WERI-Rb-1 (cell line): ENCODE measurements at places on chromosomes 12 and 14.

GRCh38 chr14:76261371-76261811, 109.7 kb downstream of the GPATCH2L start:
- peak; percentile 11 for DNase-seq

GRCh38 chr12:45878630-45879255, 111.6 kb downstream of the SCAF11 start:
- DNase-seq = no peak

DNA sequence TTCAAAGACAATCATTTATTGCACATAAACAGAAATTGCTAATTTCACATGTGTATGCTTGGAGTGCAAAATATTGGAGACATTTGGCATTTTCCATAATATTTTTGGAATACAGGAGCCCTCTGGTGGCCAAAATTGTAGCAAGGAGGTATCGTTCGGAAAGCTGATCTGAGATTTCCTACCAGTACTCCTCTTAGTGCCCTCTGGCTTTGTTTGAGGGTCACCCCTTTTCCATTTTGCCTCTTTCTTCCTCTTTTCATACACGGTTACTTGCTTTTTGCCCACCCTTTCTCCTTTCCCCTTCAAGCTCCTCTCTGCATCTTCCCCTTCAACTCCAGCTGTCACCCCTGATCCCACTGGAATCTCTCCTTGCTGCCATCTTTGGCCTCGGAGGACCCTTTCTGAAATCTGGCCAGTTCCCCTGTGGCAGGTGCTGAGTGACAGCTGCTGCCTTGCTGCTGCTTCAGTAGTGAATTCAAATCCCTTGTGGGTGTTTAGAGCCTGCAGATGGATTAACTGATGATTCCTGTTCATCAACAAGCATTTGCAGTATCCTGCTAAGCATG, 164.6 kb upstream of the PARP11 start:
- peak; percentile 49 for DNase-seq

DNA sequence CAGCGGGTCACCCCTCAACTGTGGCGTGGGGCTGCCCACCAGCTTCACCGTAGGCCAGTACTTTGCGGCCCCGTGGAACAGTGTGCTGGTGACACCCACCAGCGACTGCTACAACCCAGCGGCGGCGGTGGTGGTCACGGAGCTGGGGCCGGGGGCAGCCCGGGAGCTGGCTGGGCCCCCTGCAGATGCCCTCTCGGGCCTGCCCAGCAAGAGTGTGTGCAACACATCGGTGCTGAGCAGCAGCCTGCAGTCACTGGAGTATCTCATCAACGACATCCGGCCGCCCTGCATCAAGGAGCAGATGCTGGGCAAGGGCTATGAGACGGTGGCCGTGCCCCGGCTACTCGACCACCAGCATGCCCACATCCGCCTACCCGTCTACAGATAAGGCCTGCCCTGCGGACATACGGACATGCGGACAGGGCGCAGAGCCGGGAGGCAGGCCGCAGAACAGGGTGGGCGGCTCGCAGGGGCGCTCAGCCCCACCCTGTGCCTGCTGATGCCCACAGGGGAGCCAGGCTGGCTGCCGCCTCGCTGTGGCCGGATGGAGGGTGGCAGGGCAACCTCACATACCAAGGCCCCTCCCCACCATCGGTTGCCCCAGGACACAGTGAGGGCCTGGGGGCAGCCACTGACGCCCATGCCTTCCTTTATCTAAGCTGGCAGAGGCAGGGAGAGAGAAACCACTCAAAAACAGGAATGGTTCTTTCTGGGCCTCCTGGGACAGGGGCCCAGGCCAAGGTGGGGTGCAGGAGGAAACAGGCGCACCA, 55.5 kb downstream of the FAM222A start:
- no peak for DNase-seq

DNA sequence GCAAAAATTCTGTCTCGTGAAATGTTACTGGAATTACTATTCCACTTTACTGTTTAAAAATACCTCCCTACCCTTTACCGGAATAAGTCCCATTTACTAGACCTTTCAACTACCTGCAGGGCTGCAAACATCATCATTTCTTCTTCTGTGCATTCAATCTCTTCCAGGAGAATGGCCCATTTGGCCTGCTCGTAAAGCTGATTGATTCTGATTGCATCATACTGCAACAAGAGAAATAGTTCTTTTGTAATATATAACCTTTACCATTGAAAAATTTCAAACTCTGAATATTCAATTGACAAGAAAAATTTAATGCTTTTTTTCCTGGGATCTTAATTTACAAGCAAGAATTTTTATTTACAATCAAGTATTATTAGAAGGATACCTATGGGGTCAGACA, 72.4 kb downstream of the FERMT2 start:
- no peak for DNase-seq

DNA sequence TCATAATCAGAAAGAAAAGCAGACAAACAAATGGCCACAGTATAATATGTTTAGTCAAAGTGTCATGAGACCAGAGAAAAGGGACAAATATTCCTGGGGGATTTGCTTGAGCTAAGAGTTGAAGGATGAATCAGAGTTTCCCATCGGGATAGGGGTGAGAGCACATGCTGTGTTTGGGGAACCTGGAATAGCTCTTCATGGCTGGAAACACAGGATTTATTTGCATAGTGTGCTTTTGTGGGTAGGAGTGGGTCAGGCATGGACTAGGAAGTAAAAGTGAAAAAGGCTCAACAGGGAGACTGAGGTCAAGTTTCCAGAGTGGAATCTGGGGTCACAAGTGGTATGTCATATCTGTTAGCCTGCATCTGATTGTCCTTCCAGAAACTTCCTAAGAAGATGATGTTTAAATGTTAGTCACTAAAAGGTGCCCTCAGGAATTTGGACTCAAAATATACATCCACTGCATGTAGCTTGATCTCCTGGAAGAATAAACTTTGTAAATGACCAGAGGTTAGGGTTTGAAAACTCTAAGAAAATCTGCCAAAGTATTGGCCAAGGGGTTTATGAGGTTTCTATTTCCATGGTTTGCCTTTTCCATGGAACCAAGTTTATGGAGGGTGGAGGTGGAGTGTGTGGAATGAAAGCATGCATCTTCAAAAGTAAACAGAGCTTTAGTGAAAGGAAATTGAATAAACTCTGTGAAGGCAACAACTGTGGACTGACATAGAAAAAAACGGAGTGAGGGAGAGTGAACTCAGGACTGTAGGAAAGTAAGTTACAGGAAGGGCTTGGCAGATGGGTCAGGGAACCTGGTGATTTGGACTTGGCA, 344.6 kb downstream of the C12orf75 start:
- DNase-seq = no peak

DNA sequence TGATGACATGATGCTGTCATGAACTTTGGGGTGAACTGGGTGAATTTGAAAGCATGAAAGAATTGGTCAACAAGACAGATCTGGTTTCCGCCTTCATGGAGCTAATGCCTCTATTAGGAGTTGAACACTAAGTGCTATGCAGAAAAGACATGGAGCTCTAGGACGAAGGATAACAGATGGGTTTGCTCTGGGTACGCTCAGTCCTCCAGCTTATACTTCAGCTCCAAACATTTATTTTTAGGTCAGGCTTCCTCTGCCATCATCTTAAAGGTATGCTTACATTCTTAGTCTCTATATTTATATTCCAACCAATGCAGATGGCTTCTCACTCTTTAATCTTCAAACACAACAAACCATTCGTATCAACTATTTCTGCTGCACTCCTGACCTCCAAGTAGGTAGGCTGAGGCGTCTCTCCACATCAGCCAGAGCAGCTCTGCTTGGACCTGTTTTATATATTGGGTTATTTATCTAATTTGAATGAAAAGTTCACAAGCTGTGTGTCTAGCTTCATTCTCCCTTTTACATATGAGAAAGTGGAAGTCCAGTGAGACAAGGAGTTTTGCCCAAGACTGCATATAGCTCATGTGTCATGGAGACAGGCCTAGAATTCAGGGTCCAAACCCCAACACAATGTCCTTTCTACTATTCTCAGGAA, 226.3 kb downstream of the SPTSSA start:
- DNase-seq = no peak

DNA sequence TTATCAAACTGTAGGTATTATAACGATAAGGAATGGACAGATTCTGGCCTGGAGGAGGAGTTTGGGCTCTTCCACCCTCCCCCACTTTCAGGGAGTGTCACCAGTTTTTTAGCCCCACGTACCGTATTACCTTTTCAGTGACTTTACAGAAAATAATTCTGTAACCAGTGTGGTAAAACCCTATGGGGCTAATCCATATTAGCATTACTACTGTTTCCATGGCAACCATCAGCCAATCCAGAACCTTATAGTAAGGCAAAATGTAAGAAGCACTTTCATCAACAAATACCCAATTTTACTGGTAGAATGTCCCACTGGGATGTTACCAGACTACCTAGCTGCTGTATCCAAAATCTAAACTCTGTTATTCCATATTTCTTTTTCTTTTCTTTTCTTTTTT, 50.7 kb downstream of the BICDL1 start:
- DNase-seq = no peak

DNA sequence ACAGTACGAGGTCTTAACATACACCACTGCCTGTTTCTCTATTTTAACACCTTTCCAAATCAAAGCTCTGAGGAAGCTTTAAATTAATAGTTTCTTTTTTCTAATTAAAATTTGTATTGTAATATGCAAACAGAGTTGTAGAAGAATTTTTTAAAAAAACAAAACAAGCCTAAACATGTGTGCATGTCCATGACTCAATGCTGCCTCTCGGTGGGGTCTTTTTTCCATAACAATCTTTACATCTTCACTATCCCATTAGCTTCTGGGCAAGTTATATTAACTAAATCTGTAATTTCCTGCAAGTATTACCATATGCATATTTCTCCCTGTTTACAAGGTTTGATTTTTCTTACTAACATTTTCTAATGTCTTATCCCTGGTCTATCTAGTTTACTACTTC, 143.9 kb upstream of the NAV3 start:
- no peak for DNase-seq

- no peak for DNase-seq
These were observed 230.6 kb downstream of the RAD51B start for GRCh38 chr14:68050177-68050576.

GRCh38 chr14:72559669-72560255, 334.1 kb downstream of the DPF3 start:
- DNase-seq = no peak

- no peak for DNase-seq
These were observed 9.1 kb upstream of the FBXL14 start for GRCh38 chr12:1603269-1603993.

DNA sequence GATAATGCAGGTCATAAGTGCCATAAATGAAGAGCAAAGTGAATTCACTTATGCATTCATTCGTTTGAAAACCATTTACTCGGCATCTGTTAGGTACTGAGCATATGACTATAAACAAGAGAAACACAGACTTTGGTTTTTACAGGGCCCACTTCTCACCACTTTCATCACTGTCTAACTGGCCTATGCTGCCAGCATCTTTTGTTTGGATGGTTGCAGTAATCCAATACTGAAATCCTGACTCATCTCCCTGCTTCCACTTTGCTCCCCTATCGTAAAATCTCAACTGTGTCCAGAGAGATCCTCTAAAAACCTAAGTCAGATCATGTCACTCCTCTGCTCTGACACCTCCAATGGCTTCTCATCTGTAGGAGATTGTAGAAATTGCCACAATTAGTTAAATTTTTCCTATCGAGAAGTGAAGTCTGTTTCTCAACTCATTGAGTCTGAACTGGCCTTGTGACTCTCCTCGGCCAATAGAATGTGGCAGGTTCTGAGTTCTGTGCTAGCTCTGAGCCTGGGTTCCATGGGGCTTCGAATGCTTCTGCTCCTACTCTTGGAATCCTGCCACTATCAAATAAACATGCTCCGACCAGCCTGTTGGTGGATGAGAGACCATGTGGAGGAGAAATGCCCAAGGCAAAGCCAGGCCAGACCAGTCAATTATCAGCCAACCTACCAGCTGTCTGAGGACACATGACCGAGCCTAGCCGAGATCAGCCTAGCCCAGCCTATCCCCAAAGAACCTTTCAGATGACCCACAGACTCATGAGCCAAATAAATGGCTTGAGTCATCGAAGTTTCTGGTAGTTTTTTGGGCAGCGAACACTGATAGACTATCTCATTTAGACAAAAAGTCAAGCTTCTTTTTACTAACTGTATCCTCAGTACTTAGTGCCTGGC, 2.2 kb upstream of the BATF start:
- DNase-seq = no peak
